ENCODE measurements at places on chromosomes 16 and 17. TPM values are rescaled to one million over a fixed set of nuclear protein-coding genes. Genes with fewer than 3 reads are reported as not detected.

CLEC18B gene
- 0.50 TPM for polyA plus RNA-seq

CHRNE gene
- 1.0 TPM for polyA plus RNA-seq

NPIPA8 gene
- 2.2 TPM for polyA plus RNA-seq

SCARF1 gene
- 20.4 TPM for polyA plus RNA-seq

ZG16B gene
- polyA plus RNA-seq: 0.49 TPM

C17orf113 gene
- polyA plus RNA-seq: 4.6 TPM

RASL10B gene
- polyA plus RNA-seq: 2.2 TPM

FAM83G gene
- 2.4 TPM for polyA plus RNA-seq

ATXN1L gene
- polyA plus RNA-seq: 28.4 TPM

TBC1D3B gene
- polyA plus RNA-seq: 23.4 TPM

GGT6 gene
- 6.1 TPM for polyA plus RNA-seq

KRT33B gene
- polyA plus RNA-seq: not detected

- peak; percentile 52 for DNase-seq
These were observed 11.4 kb downstream of the CTNS start for GRCh38 chr17:3647769-3648555.

DNA sequence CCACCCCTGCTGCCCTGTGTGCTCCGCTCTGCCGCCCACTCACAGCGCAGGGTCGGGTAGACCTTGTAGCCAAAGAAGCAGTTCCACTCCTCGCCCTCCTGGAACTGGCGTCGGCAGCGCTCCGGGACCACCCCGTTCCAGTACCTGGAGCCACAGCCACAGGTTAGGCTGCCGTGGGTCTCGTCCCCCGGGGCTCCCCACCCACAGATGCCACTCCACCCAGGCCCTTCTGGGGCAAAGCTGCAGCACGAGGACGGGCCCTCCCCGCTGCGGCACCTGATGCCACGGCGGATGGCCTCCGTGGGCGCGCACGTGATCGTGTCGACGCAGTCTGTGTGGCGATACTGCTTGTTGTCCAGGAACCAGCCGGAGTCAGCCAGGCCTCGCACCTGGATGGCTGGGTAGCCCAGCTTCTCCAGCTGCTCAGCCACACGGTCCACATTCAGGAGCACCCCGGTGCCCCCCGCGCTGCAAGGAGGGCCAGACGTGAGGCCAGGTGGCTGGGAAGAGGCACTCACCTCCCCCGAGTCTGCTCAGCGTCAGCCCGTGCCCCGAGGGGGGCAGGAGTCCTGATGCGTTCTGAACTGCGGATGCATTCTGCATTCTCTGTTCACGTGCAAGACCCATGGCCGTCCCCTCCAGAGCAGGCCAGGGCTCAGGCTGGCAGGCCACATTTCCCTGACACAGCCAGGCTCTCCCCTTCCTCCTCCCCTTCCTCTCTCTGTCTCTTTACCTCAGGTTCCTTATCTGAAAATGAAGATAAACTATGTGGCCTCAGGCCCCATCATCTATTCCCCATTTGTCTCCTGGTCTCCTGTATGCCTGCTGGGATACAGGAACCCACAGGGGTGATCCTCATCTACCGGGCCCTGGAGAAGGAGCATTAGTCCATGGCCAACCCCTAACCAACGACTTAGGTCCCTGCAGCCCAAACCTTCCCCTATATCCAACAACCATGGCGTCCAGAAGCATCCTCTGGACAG, 4.1 kb downstream of the NOTUM start:
- DNase-seq: no peak

DNA sequence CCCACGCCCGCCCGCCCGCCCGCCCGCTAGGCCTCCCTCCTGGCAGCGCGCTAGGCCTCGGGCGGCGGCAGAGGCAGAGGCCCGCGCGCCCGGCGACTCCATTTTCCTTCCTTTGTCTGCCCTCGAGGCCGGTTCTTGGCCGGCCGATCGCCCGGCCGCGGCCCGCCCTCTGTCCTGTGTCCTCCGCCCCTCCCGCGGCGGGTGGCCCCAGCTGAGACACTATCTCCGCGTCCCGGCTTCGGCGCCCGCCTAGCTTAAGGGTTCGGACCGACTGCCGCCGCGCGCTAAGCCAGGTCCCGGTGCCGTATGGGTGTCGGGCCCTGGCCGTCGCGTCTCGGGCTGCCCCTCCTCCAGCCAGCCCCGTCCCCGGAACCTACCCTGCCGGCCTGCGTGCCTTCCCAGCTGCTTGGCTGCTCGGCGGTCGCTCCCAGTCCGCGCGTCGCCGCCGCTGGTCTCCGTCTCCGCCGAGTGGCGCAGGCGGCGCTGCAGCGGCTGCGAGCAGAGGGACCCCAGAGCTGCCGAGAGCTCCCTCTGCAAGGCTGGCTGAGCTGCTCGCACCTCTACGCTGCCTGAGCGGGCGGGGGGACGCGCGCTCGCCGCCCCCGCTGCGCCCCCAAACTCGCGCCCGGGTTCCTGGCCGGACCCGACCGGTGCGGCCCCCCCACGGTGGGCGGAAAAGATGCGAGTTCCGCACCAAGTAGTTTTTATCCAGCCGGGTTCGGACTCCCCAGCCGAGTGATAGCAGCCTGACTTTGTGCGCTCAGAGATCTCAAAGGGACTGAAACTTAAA, 787 bp downstream of the CTCF start:
- DNase-seq: peak; percentile 57

DNA sequence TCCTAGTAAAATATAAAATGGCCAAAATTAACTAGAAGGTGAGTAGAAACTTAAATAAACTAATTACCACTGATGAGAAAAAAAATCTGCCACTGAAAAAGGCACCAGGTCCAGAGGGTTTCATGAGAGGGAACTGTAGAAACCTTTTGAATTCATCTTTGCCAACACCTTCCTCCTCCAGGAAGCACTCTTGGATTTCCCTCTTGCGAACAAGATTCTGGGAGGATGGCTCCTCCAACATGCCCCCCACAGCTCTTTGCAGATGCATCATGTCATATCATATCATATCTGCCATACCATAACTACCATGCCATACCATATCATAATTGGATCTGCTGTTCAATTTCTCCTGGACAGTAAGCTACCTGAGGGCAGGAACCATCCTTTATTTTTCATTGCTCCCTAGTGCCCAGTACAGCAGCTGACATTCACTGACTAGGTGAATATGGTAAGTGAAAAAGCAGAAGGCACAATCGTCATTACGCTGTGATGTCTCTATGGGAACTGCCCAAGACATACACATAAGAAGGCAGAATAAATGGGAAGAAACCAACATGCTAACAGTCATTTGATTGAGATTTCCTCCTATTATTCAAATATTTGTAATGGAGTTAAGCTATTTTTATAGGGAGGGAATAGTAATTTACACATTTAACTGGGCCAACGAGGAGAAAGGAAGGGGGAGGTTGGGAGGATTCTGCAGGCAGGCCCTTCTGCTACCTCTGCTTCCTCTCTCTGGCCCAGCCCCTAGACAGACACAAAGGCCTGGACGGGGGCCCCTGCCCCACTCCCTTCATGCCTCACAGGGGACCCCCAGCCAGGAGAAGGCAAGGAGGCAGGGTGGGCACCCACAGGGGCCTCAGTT, 110.1 kb upstream of the SMURF2 start:
- DNase-seq: no peak

- peak; percentile 50 for DNase-seq
These were observed at the start of gene CDH3 for GRCh38 chr16:68644715-68645493. CDH3 (plus strand) TSS chr16:68645310; CDS start chr16:68645380, 70 bp downstream.

DNA sequence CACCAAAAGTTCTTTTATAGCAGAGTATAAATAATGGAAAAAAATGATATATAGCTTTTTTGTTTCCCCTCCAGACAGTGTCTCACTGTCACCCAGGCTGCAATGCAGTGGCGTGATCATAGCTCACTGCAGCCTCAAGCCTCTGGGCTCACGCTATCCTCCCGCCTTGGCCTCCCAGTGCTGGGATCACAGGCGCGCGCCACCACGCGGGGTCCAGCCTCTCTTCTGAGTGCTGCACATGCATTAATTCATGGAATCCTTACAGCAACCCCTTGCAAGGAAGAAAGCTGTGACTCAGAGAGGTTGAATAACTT, 18.0 kb upstream of the ZNF629 start:
- no peak for DNase-seq

DNA sequence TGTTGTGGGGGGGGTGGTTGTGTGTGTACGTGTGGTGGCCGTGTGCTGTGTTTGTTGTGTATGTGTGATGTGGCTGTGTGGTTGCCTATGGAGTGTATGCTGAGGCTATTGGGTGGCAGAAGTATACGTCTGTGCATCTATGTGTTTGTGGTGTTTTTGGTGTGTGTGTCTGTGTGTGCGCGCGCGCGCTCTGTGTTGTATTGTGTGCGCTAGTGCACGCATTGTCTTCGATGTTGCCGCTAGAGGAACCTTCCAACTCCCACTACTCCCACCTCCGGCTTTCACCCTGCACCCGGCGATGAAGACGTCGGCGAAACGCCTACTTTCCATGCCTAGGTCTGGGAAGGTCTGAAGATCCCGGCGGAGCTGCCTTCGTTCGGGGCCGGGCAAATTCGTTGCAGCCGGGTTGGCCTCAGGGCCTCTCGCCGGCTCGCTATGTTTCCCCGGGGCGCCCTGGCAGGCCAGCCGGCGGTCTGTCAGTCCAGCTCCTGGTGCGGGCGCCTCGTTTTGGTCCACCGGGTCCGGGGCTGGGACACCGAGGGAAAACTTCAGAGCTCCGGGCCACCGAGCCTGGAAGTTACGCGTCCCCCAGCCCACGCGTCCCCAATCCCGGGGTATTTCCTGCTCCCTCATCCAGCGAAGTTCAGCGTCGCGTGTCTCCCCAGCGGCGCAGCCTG, 5.2 kb upstream of the DLX4 start:
- DNase-seq: no peak

DNA sequence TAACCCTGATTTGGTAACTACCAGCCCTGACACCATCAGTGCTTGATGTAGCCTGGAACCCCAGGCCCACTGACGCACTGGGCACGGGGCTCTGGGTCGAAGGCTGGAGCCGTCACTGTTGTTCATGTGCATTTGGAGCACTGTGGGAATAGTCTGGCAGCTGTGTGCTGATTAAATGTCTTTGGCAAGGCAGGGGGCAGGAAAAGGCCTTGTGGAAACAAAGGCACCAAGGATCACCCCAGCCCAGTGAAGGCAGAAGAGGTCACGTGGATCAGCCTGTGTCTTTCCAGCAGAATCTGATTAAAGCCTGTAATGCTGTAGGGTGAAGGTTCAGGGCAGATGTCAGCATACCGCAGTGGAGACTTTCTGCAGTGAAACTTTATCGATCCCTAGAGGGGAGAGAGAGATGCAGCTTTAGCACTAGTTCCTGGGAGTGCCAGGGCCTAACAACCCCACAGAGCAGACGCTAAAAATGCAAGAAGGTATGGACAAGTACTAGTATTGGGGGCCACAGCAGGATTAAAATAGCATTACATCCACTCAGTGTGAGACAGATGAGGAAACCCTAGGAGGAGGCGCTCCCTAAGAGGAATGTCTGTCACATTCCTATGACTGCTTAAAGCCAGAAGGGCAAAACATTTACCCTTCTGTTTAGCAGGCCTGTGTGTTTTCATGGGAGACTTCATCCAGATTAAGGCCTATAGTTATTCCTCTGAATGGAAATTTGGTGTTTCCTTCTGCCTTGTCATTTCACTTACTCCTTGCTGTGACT, 9.7 kb downstream of the ZNHIT3 start:
- DNase-seq: no peak

DNA sequence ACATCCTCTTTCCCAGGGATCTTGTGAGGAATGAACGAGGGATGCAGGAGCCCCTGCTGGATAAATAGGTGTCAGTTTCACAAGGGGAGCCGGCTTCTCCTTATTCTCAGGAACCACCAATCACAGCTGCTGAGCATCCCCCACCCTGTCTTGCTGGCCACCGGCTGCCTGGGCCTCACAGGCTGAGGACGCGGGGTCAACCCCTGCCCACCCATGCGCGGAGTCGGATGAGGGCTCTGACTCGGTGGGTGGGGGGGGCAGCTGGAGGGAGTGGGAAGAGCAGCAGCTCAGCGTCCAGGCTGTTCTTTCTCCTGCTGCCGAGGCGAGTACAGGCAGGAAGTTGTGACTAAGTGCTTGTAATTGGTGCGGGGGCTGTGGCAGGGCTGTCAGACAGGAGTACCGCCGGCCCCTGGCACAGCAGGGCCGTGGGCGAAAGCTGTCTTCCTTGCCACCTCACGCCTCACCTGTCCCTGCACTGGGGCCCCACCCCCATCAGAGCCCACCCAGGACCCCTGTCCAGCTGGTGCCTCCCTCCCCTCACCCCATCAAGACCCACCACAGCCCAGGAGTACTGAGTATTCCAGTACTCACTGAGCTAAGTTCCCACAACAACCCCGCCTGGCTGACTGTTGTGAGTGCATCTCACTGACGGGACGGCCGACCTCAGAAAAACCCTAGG, 11.0 kb upstream of the DPEP1 start:
- DNase-seq: no peak

DNA sequence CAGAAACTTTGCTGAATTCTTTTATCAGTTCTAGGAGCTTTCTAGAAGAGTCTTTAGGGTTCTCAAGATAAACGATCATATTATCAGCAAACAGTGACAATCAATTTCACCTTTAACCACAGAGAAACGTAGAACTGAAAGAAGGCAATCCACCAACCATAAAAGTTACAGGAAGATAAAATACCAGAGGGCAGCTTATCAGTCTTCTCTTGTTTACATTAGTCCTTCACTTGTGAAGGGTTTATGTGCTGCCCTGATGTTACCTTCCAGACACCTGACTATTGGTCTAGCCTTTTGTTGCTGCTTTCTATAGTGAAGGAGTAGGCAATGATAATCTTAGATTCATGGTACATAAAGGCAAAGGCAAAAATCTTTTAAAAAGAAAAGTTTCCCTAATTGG, 73.2 kb upstream of the EFCAB3 start:
- no peak for DNase-seq

DNA sequence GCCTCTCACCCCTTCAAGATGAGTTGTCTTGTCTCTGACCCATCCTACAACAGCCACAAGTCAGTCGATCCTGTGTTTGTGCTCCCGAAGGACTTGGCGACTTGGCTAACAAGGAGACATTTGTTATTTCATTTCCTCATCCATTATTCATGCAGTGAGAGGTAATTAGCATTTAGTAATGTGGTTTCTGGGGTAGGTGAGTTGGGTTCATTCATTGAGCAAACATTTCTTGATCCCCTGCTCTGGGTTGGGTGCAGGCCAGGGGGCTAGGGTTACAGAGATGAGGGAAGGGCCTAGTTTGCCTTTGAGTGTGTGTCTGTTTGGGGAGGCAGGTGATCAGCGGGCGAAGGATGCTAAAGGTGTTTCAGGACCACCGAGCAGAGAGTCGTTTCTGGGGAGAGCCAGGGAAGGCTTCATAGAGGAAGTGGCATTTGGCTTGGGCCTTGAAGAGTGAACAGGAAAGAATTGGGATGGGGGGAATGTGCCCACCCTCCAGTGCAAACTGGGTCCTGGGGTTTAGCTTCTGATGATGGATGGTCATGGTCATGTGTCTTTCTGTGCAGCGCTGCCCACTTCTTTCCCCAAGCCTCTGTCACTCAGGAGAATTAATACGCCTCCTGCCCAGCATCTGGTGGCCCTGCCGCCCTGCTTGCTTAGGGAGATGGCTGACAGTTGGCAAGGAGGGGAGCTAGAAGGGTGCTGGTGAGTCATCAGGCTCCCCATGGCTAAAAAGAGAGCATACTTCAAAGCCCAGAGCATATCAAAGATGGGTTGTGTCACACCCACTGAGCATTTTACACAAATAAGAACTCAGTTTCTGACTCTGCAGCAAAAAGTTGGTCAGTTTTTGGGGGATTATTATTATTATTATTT, 38.5 kb downstream of the MSI2 start:
- no peak for DNase-seq

- peak; percentile 37 for DNase-seq
These were observed 87.5 kb upstream of the SDK2 start for GRCh38 chr17:73731733-73732132.
